Activated T-helper 17 cell treated with anti-CD3 and anti-CD28 coated beads, Interleukin-2, amount 50 U/mL, for 72 hours (primary cell): ENCODE measurements at places on chromosomes 1 and 21. TPM values are rescaled to one million over a fixed set of nuclear protein-coding genes. Genes with fewer than 3 reads are reported as not detected.
A peak's percentile ranks its signal among the peaks of the same experiment; 100 is the strongest.

C1QC gene
- total RNA-seq = not detected

HES3 gene
- total RNA-seq = not detected

ERO1B gene
- 4.2 TPM for total RNA-seq

DNASE2B gene
- not detected for total RNA-seq

EXOC8 gene
- total RNA-seq = 15.5 TPM

LCE6A gene
- not detected for total RNA-seq

SLC44A3 gene
- not detected for total RNA-seq

DNMT3L gene
- total RNA-seq = not detected

MX2 gene
- total RNA-seq = 59.1 TPM

TMEM240 gene
- 2.1 TPM for total RNA-seq

CD84 gene
- 37.3 TPM for total RNA-seq

- ATAC-seq = no peak
Measured at GRCh38 chr1:10528066-10529014, 53.6 kb downstream of the PEX14 start.

DNA sequence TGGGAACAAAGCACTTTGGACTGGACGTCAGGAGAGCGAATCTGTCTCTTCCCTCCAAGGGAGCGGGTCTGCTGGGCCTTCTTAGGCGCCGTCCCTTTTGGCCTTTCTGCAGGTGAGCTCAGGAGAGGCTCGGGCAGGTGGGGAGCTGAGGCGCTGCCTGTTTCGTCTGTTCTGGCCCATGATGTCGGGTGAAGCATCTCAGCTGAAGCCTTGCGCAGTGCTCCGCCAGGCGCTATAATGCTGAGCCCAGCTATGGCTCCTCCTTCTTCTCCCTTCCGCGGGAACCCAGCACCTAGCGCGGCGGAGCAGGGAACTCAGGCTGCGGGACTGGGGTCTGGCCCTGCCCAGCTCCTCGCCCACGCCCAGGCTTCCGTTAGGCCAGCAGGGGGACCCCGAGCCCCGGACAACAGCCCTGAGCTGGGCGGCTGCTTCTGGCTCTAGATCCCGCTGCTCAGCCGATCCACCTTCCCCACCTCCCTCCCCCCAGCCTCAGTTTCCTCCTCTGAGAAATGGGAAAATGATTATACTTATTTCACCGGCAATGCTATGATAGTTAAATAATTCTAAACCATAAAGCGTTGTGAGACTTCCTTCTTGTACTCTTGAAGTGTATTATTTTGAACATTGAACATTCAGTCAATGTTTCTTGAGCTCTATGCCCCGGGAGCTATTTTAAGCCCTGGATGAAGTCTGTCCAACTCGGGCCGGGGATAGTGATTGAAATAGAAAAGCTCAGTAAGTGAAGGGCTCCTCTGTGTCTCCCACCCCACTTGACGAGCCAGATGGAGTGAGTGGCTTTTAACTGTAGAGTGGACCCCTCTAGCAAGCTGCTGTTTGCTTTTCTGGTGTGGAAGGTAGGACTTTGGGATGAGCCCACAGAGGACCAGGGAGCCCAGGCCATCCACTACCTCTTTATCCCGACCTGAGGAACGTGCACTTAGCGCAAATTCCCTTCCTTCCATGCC lies 9.6 kb upstream of the ADORA1 start:
- ATAC-seq = peak; percentile 44

GRCh38 chr1:77406661-77407060 lies 124.8 kb downstream of the AK5 start:
- no peak for ATAC-seq

DNA sequence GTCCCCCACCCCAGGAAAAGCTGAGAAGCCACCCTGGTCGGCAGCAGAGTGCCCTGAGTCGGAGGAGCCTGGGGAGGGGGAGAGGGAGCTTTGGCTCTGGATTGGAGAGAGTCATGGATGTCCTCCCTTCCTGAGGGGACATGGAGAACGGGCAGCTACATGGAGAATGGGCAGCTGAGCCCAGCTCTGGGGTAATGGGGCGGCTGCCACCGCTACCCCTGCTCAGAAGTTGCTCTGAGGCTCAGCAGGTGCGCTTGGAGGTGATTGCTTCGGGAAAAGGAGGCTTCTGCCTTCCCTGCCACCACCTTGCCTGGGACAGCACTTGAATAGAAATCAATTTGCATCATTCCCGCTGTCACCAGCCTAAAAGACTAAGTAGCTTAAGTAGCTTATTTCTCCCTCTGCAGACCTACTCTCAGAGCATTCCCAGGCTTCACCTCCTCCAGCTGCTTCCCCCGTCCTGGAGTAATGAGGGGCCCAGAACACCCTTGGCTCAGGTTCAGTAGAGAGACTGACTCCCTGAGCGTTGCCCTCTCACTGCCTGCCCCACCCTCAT lies 8.3 kb downstream of the DISP3 start:
- ATAC-seq = no peak

- ATAC-seq = no peak
Measured at GRCh38 chr1:199010492-199010891, 371.7 kb downstream of the PTPRC start.

DNA sequence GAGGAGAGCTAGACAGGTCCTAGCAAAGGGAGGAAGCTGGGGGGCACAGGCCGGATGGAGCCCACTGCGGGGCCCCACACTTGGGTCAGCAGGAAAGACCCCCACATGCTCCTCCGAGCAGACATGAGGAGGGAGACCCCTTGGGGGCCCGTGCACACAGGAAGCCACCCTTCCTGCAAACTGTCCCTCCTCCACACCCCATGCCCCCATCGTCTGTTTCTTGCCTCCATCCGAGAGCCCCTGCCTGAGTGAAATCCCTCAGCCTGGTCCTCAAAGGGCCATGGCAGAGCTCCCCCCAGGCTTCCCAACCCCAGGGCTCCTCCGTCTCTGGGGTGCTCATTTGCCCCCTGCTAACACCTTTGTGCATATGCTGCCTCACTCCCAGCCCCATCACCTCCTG lies 168.0 kb downstream of the PRDM16 start:
- ATAC-seq = no peak

DNA sequence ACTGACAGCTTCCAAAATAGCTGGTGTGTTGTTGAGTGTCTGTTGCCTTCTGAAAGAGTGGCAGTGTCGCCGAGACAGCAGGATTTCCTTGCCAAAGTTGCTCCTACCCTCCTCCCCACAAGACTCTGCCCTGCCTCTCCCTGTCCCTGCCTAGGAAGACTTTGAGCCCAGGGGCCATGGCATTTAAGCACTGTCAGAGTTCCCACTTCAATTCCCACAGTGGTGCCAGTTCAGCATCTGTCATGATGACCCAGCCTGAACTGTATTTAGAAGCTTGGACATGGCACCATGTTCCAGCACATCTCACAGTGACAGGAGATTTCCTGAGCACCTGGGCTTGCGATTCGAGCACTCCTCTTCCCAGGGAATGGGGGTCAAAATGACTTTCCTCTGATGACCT lies 43.6 kb downstream of the TBX15 start:
- no peak for ATAC-seq

GRCh38 chr21:28402616-28402989 lies 590.1 kb downstream of the LTN1 start:
- ATAC-seq = no peak

DNA sequence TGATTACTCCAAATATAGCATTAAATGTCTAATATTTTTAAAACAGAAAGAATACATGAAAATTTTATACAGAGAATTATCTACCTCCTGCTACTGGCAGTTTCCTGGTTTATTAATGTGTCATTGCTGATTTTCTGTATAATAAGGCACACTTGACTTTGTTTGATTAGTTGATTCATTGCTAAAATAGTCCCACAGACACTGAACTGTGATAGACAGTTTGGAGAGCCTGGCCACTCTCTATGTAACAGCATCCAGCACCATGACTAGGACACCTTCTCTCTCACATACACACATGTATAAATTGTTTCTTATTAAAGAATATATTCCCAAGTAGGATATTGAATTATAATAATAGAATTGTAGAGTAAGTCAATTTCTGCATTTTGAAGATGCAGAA lies 368.5 kb upstream of the SNX7 start:
- ATAC-seq = no peak

DNA sequence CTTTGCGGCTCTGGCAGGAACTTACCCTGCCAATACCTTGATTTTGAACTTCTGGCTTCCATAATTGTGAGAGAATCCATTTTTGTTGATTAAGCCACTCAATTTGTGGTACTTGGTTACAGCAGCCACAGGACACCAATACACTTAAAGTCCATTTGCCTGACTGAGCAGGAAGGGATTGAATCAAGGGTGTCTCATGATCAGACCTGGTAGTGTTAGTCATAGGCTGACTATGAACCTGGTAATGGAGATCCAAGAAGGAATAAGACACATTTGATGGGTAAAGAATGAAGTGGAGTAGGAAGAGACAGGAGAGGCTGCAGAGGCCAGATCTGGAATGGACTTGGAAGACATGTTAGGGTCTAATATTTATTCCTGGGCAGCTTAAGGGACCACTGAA lies 31.2 kb upstream of the MAP1LC3C start:
- no peak for ATAC-seq

- ATAC-seq = no peak
Measured at GRCh38 chr1:21869620-21870121, 57.6 kb downstream of the LDLRAD2 start.

DNA sequence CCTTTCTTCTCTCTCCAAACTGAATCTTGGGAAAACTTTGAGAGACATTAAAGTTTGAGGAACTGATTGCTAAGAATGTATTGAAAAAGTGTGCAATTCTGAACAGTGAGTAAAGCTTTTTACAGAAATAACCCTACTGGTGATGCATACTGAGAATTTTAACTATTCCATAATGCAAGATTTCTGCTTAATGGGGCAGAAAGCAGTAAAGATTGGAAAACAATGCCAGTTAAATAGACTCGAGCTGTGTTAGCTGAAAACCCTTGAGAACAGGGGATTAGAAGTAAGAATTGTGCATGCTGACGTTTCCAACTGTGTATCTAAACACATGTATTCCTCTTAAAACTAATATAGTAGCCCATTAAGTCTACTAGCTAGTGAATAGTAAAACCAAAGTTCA lies 1500.2 kb upstream of the PRMT6 start:
- ATAC-seq = no peak

DNA sequence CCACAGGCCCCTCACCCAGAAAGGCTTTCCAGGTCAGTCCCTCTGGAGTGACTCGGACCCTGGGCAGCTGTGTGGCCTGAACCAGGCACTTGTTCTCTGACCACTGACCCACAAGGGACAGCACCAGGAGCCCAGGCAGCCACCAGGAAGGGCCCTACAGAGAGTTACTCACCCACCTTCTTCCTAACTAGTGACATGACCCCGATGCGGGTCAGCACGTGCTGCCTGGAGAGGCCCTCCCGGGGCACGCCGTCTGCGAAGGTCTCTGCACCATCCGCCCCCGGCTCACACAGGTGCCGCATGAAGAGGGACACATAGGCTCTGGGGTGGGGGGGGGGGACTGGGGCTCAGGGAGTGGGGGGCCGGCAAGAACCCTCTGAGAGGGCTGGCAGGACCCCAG lies 55.8 kb downstream of the CHD5 start:
- ATAC-seq = no peak

DNA sequence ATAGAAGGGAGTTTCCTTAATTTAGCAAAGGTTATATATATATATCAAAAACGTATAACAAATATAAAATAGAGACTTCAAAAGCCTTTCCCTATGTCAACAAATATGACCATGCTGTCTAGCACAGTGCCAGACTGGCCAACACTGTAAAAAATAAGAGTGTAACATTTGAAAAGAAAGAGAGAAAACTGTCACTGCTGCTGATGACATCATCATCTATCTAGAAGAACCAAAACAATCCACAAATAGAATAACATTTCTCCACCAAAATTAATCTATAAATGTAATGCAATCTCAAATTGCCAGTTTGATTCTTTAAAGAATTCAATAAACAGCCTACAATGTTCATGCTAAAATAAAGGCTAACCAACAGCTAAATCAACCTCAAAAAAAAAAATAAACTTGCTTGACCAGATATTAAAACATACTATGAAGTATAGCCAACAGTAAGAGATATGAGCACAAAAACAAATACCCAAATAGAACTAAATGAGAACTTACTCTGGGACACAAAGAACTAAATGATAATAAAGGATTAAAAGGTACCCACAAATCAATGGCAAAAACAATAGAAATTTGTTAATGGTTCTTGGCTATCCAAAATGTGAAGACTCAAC lies 50.2 kb downstream of the ENAH start:
- no peak for ATAC-seq

- no peak for ATAC-seq
Measured at GRCh38 chr1:43558346-43558841, 27.7 kb downstream of the PTPRF start.

GRCh38 chr1:167066333-167067122 lies 23.6 kb downstream of the GPA33 start:
- ATAC-seq = peak; percentile 95

- no peak for ATAC-seq
Measured at GRCh38 chr1:36517011-36517771, 34.5 kb upstream of the CSF3R start.

DNA sequence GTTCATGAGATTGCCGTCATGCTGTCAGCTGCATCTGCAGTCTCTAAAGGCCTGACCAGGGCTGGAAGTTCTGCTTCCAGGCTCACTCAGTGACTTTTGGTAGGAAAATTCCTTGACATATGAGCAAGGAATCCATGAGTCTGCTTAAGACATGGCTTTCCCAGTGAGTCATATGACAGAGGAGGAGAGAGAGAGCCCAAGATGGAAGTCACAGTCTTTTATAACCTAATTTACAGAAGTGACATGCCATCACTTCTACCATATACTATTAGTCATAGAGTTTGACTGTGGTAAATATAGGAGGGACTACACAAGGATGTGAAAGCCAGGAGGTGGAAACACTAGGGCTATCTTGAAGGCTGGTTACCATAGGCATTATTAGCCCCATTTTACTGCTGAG lies 115.2 kb downstream of the ROR1 start:
- ATAC-seq = no peak

- peak; percentile 56 for ATAC-seq
Measured at GRCh38 chr1:97332716-97333115, 588.1 kb downstream of the DPYD start.

GRCh38 chr21:26140164-26140579 lies 30.4 kb downstream of the APP start:
- ATAC-seq = no peak

GRCh38 chr1:155947292-155947691 lies 5.9 kb downstream of the RXFP4 start:
- no peak for ATAC-seq

DNA sequence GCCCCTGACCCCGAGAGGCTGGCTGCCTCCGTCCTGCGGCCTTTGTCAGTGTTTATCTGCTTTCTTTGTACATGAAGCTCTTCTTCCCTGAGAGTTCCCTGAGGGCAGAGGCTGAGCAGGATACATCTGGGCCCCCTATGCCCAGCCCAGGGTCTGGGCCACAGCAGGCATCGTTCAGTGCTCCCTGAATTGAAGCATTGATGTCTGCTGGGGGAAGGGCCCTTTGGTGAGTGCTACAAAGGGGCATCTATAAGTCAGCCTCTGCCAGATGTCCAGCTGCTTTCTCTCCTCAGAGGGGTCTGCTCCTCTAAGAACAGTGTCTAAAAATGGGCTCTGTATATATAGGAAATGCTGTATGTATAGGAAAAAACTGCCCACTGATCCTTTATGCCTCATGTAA lies 2.1 kb downstream of the HEYL start:
- no peak for ATAC-seq

DNA sequence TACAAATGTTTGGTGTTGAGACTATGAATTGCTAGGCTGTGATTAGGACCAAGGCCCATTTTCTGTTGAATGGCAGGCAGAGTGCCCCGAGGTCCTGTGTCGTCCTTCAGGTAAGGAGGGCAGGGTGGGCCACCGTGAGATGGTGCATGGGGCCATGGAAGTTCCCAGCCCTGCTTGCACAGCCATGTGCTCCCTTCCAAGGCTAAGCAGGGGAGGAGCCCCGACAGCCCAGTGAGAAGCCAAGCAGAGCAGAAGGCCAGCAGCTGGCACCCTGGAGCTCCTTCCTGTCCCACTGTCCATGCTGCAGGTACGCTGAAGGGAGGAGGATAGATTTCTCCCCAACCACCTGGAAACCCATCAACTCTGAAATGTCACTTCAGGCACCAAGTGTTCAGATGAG lies 8.2 kb upstream of the NUAK2 start:
- no peak for ATAC-seq
